Purkinje cell (primary cell): ENCODE measurements at places on chromosomes 1 and 21. TPM values are rescaled to one million over a fixed set of nuclear protein-coding genes. Genes with fewer than 3 reads are reported as not detected.

Gene MYCL
- not detected in 2 replicates for polyA plus RNA-seq

Gene CFAP107
- polyA plus RNA-seq, result not detected in 2 replicates

Gene CD48
- polyA plus RNA-seq, result not detected in 2 replicates

Gene FAM3B
- not detected in 2 replicates for polyA plus RNA-seq

Gene DMRTA2
- not detected in 2 replicates for polyA plus RNA-seq

Gene RGS4
- 2.1 and 105 TPM in 2 replicates for polyA plus RNA-seq

Gene OR2T35
- not detected in 2 replicates for polyA plus RNA-seq

Gene SAMSN1
- polyA plus RNA-seq, result not detected in 2 replicates

Gene NCF2
- not detected in 2 replicates for polyA plus RNA-seq

Gene LCE3D
- polyA plus RNA-seq, result not detected in 2 replicates

Gene GOLT1A
- 199 and 201 TPM in 2 replicates for polyA plus RNA-seq

Gene HSPB7
- not detected in 2 replicates for polyA plus RNA-seq

Gene OR10Z1
- polyA plus RNA-seq, result not detected in 2 replicates

Gene WDR64
- not detected in 2 replicates for polyA plus RNA-seq

Gene DIO1
- not detected in 2 replicates for polyA plus RNA-seq

Gene RAD54L
- not detected in 2 replicates for polyA plus RNA-seq

Gene CFAP141
- polyA plus RNA-seq, result not detected in 2 replicates

Gene MR1
- 0.53 and 3.0 TPM in 2 replicates for polyA plus RNA-seq

Gene ADGRB2
- 0.15 and 6.8 TPM in 2 replicates for polyA plus RNA-seq

Gene NTRK1
- not detected in 2 replicates for polyA plus RNA-seq

Gene EPHX1
- 1.6 and 2.1 TPM in 2 replicates for polyA plus RNA-seq

Gene PKP1
- not detected in 2 replicates for polyA plus RNA-seq

Gene IL12RB2
- polyA plus RNA-seq, result 3.8 and 4.7 TPM in 2 replicates

Gene ARHGEF10L
- 1.2 and 3.6 TPM in 2 replicates for polyA plus RNA-seq

Gene PEX11B
- 32.0 and 43.8 TPM in 2 replicates for polyA plus RNA-seq

Gene BRDT
- 0.09 and 0.20 TPM in 2 replicates for polyA plus RNA-seq

Gene PTPRC
- polyA plus RNA-seq, result 0.04 and 1.3 TPM in 2 replicates

Gene TBX19
- not detected in 2 replicates for polyA plus RNA-seq

Gene SFN
- polyA plus RNA-seq, result not detected in 2 replicates

Gene ANP32E
- 99.2 and 140 TPM in 2 replicates for polyA plus RNA-seq

Gene KRTAP10-10
- polyA plus RNA-seq, result not detected in 2 replicates

Gene F5
- 0.07 and 1.4 TPM in 2 replicates for polyA plus RNA-seq

Gene ILDR2
- polyA plus RNA-seq, result 10.8 and 14.1 TPM in 2 replicates

Gene SH2D2A
- polyA plus RNA-seq, result not detected in 2 replicates

Gene CLCA1
- polyA plus RNA-seq, result not detected in 2 replicates

Gene COL6A1
- 7.6 and 13.3 TPM in 2 replicates for polyA plus RNA-seq

Gene HCRTR1
- not detected in 2 replicates for polyA plus RNA-seq

Gene ANKRD65
- polyA plus RNA-seq, result 0.24 TPM in 1 of 2 replicates, not detected in the other

Gene NCMAP
- not detected in 2 replicates for polyA plus RNA-seq

Gene GPR25
- polyA plus RNA-seq, result not detected in 2 replicates

Gene GUCA2A
- polyA plus RNA-seq, result not detected in 2 replicates

Gene CFHR5
- polyA plus RNA-seq, result 0.34 TPM in 1 of 2 replicates, not detected in the other

Gene CLIC6
- not detected in 2 replicates for polyA plus RNA-seq

Gene CDCA8
- polyA plus RNA-seq, result 0.44 and 2.9 TPM in 2 replicates

Gene CD164L2
- polyA plus RNA-seq, result not detected in 2 replicates

Gene SELENBP1
- 0.83 and 1.7 TPM in 2 replicates for polyA plus RNA-seq

Gene TMEM269
- not detected in 2 replicates for polyA plus RNA-seq

Gene TMEM200B
- 18.4 and 25.8 TPM in 2 replicates for polyA plus RNA-seq

Gene ANKRD45
- polyA plus RNA-seq, result 3.6 and 6.0 TPM in 2 replicates

Gene LCE2C
- not detected in 2 replicates for polyA plus RNA-seq

Gene RGS7
- polyA plus RNA-seq, result 71.2 and 77.2 TPM in 2 replicates

Gene SH2D1B
- 2.2 TPM in 1 of 2 replicates, not detected in the other for polyA plus RNA-seq
